Thoracic aorta (tissue), 2 donors: ENCODE measurements at places on chromosomes 4 and X.

DNA sequence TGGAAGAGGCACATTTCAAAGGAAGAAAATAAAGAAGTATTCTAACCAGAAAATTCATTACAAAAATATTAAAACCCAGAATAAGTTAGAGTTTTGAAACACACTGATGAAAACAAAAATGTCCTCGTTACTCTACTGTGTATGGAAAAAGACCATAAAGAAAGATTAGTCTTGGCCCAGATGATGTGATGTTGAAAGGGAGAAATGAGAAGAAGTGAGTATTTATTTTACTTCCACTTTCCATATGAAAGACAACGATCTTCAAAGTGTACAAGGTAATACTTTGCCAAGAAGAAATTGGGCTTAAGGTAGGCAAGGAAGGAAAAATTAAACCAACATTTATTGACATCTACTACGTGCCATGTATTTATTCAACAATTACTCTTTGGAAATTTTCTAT is 48.6 kb upstream of the EMCN start:
- no peaks in the 10 kb centered on the region for H3K27me3 ChIP-seq
- H3K27ac ChIP-seq, result no peak overlapping the region
- no peaks in the 10 kb centered on the region for H3K4me1 ChIP-seq
- no peaks in the 10 kb centered on the region for H3K36me3 ChIP-seq
- DNase-seq, result no peak

- no peaks in the 10 kb centered on the region for H3K36me3 ChIP-seq
- no peak overlapping the region for H3K4me3 ChIP-seq
- no peaks in the 10 kb centered on the region for H3K4me1 ChIP-seq
- no peaks in the 10 kb centered on the region for H3K27me3 ChIP-seq
These were observed 195.9 kb downstream of the MGST2 start for GRCh38 chr4:139861471-139861870.

DNA sequence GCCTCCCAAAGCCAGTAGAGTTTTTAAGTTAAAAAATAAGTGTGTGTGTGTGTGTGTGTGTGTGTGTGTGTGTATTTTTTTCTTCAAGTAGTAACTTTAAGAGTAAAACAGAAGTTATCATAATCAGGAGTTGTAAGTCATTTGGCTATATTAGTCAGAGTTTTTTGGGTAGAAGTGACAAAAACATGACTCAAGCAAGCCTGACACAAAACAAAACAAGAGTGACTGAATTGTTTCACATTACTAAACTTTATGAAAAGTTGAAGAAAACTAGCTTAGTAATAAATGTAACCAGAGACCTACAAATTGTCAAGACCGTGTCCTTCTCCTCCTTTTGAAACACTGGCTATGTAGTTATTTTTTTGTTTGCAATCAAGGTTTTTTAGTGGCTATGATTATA is 738.0 kb upstream of the PITX2 start:
- H3K36me3 ChIP-seq, result no peaks in the 10 kb centered on the region
- no peak overlapping the region for H3K27ac ChIP-seq
- H3K4me1 ChIP-seq, result no peaks in the 10 kb centered on the region
- no peaks in the 10 kb centered on the region for H3K27me3 ChIP-seq

GRCh38 chr4:138671106-138671505 is 344.5 kb upstream of the NOCT start:
- H3K4me3 ChIP-seq, result no peak overlapping the region
- H3K4me1 ChIP-seq, result peaks cover 4% of the 10 kb centered on the region
- H3K27ac ChIP-seq, result no peak overlapping the region
- no peak for DNase-seq
- H3K36me3 ChIP-seq, result no peaks in the 10 kb centered on the region

DNA sequence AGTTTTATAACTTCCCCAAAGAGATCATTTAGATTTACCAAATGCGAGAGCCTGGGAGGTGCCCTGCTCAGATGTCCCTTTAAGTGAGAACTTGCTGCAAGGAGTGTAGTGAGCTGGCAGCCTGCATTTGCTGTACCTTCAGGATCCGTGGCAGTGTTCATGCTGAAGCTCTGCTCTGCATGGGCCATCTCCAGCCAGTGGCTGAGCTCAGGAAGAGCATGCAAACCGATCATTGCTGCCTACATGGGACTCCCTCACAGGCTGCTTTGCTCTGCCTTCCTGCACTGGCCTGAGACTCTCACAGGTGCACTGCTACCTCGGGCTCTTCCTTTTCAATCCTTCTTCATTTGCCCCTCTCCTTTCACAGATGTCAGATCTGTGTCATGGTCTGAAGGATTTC is 152.0 kb upstream of the SFRP2 start:
- no peak for DNase-seq
- no peaks in the 10 kb centered on the region for H3K4me1 ChIP-seq
- no peak overlapping the region for H3K4me3 ChIP-seq
- H3K27me3 ChIP-seq, result no peaks in the 10 kb centered on the region
- no peak overlapping the region for H3K27ac ChIP-seq
